ENCODE measurements at places on chromosomes 1 and 21. TPM values are rescaled to one million over a fixed set of nuclear protein-coding genes. Genes with fewer than 3 reads are reported as not detected.

RBM11 gene
- total RNA-seq, result not detected

ASCL5 gene
- total RNA-seq, result not detected

RIPK4 gene
- 30.3 TPM for total RNA-seq

LHX8 gene
- total RNA-seq, result not detected

BMP8A gene
- not detected for total RNA-seq

RPS27 gene
- 3,909 TPM for total RNA-seq

WNT3A gene
- total RNA-seq, result not detected

STIL gene
- 4.8 TPM for total RNA-seq

Data from breast epithelium (tissue), 4 donors.